Upper lobe of right lung (tissue), 1 donor: ENCODE measurements at places on chromosomes 6 and 20. TPM values are rescaled to one million over a fixed set of nuclear protein-coding genes. Genes with fewer than 3 reads are reported as not detected.

- DNase-seq: no peak
- H3K4me3 ChIP-seq: no peak overlapping the region
- H3K27ac ChIP-seq: no peak overlapping the region
- H3K36me3 ChIP-seq: peaks cover 100% of the 10 kb centered on the region
- no peaks in the 10 kb centered on the region for H3K4me1 ChIP-seq
Measured at GRCh38 chr6:31643818-31644454, 8.5 kb downstream of the BAG6 start.

GRCh38 chr6:148565930-148566663 is 180.7 kb upstream of the UST start:
- peaks cover 4% of the 10 kb centered on the region for H3K4me1 ChIP-seq
- peak; percentile 73 for DNase-seq
- no peak overlapping the region for H3K27ac ChIP-seq
- no peaks in the 10 kb centered on the region for H3K36me3 ChIP-seq
- no peak overlapping the region for H3K4me3 ChIP-seq

DNA sequence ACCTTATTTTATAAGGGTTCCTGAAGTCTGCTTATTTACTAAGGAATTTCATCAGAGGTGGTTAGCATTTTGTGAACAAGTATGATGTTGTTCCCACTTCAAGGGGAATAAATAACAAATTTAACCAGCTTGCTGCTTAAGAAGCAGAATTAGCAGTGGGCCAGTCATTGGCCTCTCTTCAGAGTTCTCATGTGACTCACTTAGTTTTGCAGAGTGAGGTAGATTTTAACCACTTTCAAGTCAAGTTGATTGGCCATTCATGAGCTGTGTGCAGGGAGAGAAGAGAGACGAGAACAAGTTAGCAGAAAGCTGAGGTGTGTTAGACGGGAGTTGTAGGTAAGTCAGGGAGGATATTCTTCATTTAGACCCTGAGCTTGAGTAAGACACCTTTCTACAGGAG is 18.1 kb downstream of the TOP1 start:
- H3K4me1 ChIP-seq: peaks cover 57% of the 10 kb centered on the region
- no peak overlapping the region for H3K4me3 ChIP-seq
- H3K27me3 ChIP-seq: no peaks in the 10 kb centered on the region
- no peak for DNase-seq
- H3K36me3 ChIP-seq: no peaks in the 10 kb centered on the region

DNA sequence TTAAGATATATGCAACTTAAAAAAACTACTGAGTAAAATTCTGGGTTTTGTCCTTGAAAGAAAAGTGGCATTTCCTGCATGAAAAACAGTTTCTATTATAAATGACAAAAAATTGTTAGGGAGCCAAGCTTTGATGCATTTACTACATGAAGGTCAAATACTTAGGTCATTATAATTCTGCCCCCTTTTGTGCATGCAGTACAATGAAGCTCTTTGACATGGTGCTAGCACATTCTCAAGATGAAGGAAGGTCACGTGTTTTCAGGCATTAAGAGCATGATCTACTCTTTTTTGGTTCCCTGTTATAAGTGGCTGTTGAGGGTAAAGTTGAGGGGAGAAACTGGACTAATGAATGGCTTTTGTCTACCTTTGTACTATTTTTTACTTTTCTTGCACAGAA is 72.7 kb downstream of the FOXO3 start:
- no peaks in the 10 kb centered on the region for H3K36me3 ChIP-seq
- no peak overlapping the region for H3K27ac ChIP-seq
- no peak overlapping the region for H3K4me3 ChIP-seq
- peaks cover 73% of the 10 kb centered on the region for H3K4me1 ChIP-seq

DNA sequence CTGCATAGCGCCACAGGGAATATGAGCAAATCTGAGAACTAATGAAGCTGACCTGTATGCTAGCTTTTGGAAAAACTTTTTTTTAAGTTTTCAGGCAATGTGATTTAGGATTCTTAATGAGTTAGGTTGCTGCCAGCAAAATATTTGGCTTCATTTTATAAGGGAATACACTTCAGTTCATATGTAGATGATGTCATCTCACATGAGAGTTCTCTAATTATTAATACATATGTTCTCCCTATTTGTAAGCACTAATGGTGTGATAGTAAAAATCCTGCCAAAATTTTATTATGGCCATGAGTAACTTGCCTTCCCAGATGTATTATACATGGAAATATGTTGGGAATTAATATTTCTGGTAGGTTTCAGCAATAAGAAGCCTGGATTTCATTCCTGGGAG is 573.8 kb downstream of the EPM2A start:
- no peak overlapping the region for H3K27ac ChIP-seq
- H3K4me1 ChIP-seq: no peaks in the 10 kb centered on the region
- DNase-seq: no peak
- H3K36me3 ChIP-seq: no peaks in the 10 kb centered on the region

DNA sequence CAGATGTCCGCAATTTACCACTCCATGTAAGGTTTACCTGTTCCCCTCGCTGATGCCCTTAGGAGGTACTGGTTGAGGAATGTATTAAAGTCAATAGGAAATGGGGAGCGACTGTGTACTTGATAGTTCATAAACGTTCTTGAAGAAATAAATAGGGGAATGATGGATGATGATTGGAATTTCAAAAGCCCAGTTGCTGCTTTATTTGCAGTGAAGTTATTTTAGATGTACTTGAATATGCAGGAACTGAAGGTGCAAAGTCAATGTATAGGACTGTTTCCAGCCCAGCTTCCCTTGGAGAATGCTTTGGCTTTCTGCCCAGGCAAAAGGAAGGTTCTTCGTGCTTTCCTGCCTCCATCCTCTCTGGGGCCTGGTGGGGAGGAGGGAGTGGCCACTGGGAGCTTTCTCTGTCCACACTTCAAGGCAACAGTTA is 19.8 kb downstream of the ADGRF5 start:
- no peak overlapping the region for H3K4me3 ChIP-seq
- peaks cover 55% of the 10 kb centered on the region for H3K4me1 ChIP-seq
- H3K36me3 ChIP-seq: peaks cover 35% of the 10 kb centered on the region
- H3K27ac ChIP-seq: peak overlapping the region; percentile 55

DNA sequence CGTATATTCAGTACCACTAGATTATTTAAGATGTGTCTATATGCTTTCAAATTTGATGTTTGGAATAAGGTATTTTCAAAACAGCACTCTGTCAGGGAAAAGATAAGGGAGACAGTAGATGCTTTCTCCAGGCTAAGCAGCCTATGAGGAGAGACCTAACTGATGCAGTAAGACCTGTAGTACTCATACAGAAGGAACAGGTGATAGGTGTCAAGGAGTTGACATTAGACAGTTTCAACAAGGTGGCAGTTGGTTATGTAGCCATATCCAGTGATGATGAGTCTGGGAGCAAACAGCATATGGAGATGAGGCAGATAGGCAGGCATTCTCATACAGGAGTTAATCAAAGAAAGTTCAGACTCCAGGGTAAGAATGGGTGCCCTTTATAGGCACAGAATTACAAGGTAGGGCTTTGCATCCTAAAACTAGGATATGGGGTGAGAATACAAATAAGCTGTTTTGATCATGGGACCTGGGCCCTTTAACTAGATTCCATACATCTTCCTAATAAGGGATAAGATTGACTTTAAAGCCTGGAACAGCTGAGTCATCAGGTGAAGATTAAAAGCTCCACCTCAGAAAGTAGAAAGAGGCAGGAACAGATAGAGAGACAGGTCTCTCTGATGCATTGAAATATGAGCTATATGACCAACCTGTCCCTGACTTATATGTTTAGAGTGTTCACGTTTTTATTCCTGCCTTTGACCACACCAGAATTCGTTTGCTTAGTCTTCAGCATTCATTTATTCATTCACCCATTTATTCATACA is 7.9 kb downstream of the RSPH4A start:
- H3K4me3 ChIP-seq: no peak overlapping the region
- DNase-seq: no peak
- H3K27me3 ChIP-seq: no peaks in the 10 kb centered on the region

- H3K4me3 ChIP-seq: no peak overlapping the region
- H3K27me3 ChIP-seq: no peaks in the 10 kb centered on the region
- DNase-seq: no peak
- no peak overlapping the region for H3K27ac ChIP-seq
Measured at GRCh38 chr6:18363746-18364145, 23.4 kb upstream of the RNF144B start.

DNA sequence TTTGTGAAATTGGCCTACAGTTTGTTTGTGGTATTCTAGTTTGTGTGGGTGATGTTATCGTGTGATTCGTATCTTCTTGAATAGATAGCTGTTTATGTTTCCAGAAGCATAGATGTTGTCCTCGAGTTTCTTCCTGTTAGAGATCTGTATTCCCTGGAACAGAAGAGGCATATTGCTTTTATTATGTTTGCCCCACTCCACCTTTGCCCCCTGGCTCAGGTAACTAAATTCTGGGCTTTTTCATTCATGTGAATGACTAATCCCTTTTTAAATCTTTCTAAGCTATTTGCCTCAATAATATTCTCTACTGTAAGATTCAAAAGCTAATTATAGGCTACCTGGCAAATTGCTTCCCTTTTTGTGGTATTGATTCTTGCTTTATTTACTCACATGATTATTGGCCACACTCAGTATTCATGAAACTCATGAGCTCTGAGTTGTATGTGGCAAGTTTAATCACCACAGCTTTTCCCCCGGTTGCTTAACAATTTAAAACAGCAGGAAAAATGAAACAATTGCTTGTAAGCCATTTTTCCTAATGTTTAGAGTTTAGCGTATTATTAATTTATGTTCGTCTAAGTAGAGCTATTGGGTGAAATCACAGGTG is 12.6 kb downstream of the RNF217 start:
- no peaks in the 10 kb centered on the region for H3K27me3 ChIP-seq
- H3K4me1 ChIP-seq: no peaks in the 10 kb centered on the region
- DNase-seq: no peak
- no peak overlapping the region for H3K27ac ChIP-seq
- no peak overlapping the region for H3K4me3 ChIP-seq
- H3K36me3 ChIP-seq: peaks cover 39% of the 10 kb centered on the region

NOTCH4 gene
- total RNA-seq: 78.7 TPM

DLL1 gene
- 14.6 TPM for total RNA-seq

PSMB9 gene
- 47.2 TPM for total RNA-seq

DYNLT2 gene
- 1.2 TPM for total RNA-seq
